ENCODE measurements at places on chromosomes 5 and 9.

- no peak for DNase-seq
Measured at GRCh38 chr9:79577969-79578723, 6.4 kb downstream of the TLE4 start.

DNA sequence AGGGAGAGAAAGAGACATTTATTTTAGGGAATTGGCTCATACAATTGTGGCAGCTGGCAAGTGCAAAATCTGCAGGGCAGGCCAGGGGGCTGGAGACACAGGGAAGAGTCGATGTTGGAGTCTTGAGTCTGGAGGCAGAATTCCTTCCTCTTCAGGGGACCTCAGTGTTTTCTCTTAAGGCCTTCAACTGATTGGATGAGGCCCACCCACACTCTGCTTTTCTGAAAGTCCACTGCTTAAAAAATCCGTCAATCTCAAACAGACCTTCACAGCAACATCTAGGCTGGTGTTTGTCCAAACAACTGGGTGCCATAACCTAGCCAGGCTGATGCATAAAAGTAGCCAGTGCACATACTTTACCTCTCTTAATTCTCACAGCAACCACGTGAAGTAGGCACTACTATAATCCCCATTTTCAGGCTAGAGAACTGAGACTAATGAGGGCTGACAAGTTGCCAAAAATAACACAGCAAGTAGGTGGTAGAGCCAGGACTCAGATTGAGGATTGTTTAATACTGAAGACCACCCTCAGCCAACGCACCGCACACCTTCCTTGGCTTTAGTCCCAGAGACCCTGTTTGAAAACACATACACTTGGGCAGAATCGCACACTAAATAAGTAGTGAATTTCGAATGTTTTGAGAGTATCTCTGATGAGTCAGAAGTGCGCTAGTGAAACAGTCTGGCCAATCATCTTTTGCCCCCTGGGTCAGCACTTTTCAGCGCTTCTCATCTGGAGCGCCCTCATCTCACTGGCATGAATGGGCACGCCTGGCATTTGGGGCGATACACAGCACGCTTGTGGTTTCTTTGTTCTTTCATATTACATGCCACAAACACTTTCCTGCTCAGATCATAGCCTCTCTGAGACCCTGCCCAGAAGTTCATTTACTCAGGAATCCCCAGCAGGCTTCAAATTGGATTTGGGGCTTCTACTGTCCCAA is 591.4 kb downstream of the CCDC171 start:
- no peak for DNase-seq

- DNase-seq: no peak
Measured at GRCh38 chr5:133438487-133438886, 173.9 kb downstream of the FSTL4 start.

- DNase-seq: no peak
Measured at GRCh38 chr5:36040651-36041536, 25.8 kb downstream of the UGT3A2 start.

GRCh38 chr9:93585695-93586094 is 9.3 kb downstream of the PHF2 start:
- no peak for DNase-seq

- DNase-seq: no peak
Measured at GRCh38 chr9:7178729-7179128, 421.0 kb downstream of the KDM4C start.

GRCh38 chr9:109857336-109857735 is 77.3 kb downstream of the PALM2AKAP2 start:
- DNase-seq: no peak

- no peak for DNase-seq
Measured at GRCh38 chr9:81460693-81461092, 228.7 kb downstream of the TLE1 start.

DNA sequence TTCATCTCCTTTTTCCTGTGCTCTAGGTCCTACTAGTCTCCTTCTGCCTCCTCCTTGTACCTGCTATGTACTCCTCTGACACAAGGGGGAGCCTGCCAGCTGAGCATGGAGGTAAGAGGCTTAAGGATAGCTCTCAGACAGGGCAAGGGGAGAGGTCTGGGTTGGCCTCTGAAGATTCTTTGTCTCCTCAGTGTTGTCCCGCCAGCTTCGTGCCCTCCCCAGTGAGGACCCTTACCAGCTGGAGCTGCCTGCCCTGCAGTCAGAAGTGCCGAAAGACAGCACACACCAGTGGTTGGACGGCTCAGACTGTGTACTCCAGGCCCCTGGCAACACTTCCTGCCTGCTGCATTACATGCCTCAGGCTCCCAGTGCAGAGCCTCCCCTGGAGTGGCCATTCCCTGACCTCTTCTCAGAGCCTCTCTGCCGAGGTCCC is 3.8 kb downstream of the CREB3 start:
- no peak for DNase-seq

GRCh38 chr5:5158472-5158895 is 18.4 kb downstream of the ADAMTS16 start:
- DNase-seq: no peak

DNA sequence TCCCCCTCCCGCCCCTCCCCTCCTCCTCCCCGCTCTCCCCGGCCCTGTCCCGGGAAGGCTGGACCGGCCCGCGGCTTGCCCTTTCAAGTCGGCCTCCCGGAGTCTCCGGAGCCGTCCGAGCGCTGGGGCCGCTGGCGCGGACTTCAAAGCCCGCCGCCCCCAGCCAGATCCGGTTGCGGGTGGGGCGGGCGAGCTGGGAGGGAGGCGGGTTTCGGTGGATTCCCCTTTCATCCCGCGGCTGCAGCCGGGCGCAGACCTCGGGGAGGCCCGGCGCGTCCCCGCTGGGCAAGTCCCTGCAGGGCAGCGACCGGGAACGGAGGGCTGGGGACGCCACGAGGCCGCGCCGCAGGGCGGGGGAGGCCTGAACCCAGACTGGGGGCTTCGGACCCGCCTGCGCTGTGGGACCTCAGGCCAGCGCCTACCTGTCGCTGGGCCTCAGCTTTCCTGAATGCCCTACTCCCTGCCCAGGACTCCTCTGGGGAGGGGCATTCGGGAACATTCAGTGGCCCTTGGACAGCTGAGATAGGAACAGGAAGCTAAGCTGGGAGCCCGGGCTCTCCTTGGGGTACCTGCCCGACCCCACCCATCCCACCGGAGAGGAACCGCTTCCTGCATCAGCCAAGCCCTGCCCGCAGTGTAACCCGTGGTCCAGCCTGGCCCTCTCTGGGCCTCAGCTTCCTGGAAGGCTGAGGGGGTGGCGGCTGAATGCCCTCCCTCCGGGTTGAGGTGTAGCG is 23.4 kb downstream of the C9orf50 start:
- DNase-seq: no peak

GRCh38 chr9:91157883-91158282 is 203.8 kb downstream of the AUH start:
- no peak for DNase-seq

- DNase-seq: no peak
Measured at GRCh38 chr9:98227883-98228282, 27.6 kb downstream of the TBC1D2 start.

- no peak for DNase-seq
Measured at GRCh38 chr9:116358251-116358650, 204.7 kb downstream of the PAPPA start.

GRCh38 chr9:129204840-129205239 is 26.8 kb upstream of the IER5L start:
- no peak for DNase-seq

- no peak for DNase-seq
Measured at GRCh38 chr5:83244516-83244915, 167.2 kb downstream of the XRCC4 start.

DNA sequence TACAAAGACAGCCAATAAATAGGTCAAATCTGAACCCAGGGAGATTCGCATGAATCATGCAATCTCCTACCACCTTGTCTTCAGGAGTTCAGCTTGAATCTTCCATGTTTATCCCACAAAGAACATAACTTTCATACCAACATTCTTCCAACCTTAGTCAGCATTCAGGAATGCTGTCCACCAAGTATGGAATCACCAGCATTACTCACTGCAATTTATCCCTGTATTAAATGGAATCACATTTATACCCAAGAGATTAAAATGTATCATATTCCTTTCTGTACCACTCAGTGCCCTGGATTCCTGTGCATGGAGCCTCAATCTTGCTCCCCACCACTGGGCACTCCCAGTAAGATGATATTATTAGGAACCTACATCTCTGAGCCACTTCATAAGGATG is 162.6 kb downstream of the GLIS3 start:
- peak; percentile 99 for DNase-seq

GRCh38 chr5:135398160-135398854 is 724 bp downstream of the MACROH2A1 start:
- no peak for DNase-seq

- peak; percentile 74 for DNase-seq
Measured at GRCh38 chr9:98251551-98251950, 3.9 kb downstream of the TBC1D2 start.

- no peak for DNase-seq
Measured at GRCh38 chr5:160251406-160252155, 22.3 kb downstream of the FABP6 start.

- DNase-seq: no peak
Measured at GRCh38 chr9:96599298-96599697, 20.3 kb downstream of the CDC14B start.

DNA sequence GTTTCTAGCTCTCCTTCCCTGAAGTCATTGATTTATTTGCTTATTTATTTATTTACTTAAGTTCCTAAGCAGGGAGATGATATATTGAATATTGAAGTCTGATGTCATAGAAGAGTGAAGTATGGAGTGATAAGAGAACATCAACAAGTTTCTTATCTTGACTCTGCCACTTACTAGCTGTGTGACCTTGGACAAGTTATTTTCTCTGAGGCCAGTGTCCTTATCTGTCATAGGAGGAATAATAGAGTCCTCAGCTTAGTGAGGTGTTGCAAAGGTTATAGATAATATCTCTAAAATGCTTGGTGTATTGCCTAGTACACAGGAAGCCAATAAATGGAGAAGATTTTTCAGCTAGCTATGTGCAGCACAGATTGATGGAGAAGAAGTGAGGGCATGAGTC is 32.4 kb upstream of the PIP5K1B start:
- no peak for DNase-seq

DNA sequence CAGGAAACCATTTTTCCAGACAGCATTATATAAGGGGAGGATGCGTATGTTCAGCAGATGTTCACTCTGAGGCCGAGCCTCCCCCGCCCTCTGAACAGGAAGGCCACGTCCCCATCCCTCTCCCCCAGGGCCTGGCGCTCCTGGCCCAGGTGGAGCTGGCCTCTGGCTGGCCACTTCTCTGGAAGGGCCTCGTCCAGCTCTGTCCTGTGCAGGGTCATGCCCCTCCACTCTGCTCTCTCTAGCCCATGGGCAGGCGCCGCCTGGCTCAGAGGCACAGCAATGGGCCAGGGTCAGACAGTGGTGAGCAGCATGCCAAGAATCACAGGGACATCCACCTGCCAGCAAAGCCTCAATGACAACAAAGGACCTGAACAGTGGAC is 34.2 kb downstream of the ADAMTS2 start:
- no peak for DNase-seq

DNA sequence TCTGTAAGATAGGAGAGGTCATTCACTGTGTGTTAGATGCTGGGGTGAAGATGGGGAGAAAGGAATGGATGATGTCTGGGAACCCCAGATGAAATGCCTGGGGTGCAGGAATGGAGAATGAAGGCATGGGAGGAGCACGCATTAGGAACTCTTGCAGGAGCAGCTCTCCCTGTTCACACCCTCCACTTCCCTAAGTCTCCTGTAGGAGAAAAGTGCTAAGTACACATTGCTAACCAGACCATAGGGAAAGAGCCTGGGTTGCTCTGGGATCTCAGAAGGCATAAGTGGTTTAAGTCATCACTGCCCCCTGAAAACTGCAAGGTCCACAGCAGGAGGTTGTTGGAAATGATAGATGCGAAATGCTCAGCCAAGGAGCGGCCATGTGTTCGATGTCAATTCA is 163.1 kb downstream of the SEC61B start:
- no peak for DNase-seq
